Central memory CD4-positive, alpha-beta T cell (primary cell): ENCODE measurements at places on chromosomes 3 and 15.

- no peak for DNase-seq
Observed at GRCh38 chr15:52649686-52650085, 29.5 kb downstream of the ATOSA start.

DNA sequence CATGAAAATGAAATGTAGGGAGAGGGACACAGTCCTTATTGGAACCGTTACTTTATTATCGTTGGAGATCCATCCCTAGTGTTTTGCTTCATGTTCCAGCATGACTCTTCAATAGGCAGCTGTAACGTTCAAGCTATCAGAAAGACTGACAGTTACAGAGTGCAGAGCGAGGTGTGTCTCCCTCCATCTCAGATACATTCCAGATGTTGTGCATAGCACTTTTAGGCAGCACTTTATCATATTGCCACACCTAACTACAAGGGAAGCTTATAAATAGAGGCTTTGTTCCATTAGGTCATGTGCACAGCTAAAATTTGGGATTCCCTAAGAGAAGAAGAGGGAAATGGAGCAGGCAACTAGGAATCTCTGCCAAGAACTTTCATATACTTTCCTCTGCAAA, 1009.6 kb downstream of the ROBO2 start:
- DNase-seq: no peak

GRCh38 chr15:76169911-76170800, 110.4 kb downstream of the TMEM266 start:
- DNase-seq: no peak

DNA sequence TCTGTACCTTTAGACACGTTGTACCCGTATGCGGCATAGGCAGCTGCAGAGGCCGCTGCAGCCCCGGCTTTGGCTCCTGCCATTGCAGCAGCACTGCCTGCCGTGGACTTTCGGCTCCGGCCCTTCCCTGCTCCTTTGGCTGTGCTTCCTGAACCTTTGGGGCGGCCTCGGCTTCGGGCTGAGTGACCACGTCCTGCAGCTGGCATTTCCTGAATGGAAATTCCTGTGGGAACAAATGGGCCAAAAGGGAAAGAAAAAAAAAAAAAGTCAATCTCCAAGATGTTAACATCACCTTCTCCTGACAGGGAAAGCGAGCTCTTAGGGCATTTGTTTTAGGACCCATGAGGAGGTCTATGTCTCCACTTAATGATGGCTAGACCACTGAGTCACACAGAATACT, 29.6 kb downstream of the CHAC1 start:
- DNase-seq: no peak
